WTC11 (cell line): ENCODE measurements at places on chromosomes 11 and 22.
A peak's percentile ranks its signal among the peaks of the same experiment; 100 is the strongest.

DNA sequence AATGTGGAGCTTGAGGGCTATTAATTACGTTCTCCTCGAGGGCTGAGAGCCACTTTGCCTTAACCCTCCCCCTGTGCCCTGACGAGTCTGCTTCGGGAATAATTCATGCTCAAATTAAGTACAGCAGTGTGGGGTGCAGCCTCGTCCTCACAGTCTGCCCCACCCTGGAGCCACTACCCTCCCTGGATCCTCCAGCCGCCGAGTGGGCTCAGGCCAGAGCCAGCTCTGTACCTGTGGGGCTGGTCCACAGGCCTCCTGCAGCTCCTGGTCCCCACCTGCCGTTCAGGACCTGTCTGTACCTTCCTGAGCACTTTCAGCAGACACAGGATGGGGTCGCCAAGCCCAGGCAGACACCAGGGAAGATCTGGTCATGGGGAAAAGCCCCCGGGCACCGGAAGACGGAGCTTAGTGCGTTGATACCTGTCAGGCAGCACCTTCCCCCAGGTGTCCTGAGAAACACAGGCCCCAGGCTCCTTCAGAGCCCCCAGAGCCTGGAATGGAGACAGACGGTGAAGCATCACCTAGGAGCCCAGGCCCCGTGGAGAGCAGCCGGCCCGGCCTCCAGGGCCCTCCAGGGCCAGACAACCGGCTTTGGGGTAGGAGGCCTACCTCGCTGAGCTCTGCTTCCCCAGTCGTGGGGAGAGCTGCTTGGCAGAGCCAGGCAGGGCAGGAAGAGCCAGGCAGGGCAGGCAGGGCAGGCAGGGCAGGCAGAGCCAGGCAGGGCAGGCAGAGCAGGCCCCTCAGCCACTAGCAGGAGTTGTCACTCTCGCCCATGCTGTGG is 9.7 kb downstream of the TSPAN32 start:
- DNase-seq, result no peak

DNA sequence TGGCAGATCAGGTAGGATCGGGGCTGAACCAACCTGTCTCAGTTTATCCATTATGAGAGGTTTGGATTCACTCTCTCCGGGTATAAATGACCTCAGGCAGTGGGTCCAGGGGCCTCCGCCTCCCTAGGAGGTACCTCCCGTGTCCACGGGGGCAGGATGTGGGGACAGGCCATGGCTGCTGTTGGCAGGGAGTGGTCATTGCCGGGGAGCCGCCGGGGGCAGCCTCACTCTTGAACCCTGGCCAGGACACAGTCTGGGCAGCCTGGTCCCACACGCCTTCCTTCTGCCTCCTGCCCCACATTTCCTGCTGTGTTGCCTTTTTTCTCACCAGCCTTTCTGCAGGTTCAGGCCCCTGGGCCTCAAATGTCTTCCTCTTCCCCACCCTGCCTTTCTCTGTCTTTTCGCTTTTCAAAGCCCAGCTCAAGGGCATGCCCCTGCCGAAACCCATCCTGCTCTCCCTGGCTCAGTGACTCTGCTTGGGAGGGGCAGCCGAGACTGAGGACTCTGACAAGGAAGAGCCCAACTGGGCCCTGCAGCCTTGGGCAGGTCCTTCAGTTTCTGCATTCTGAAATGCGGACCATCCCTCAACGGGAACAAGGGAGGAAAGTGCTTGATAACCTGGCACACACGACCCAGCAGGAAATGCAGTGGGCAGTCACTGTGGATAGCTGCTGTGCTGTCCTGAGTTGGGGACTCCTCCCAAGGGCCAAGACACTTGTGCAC is 31.1 kb downstream of the ZC3H7B start:
- DNase-seq, result no peak

GRCh38 chr11:103696123-103696522 is 340.3 kb upstream of the DDI1 start:
- no peak for DNase-seq

GRCh38 chr22:47647181-47647580 is 884.7 kb downstream of the TBC1D22A start:
- no peak for DNase-seq

- DNase-seq, result peak; percentile 23
Measured at GRCh38 chr22:49616356-49617231, 211.1 kb downstream of the BRD1 start.

GRCh38 chr11:94728966-94729751 is 39.0 kb upstream of the AMOTL1 start:
- no peak for DNase-seq

- no peak for DNase-seq
Measured at GRCh38 chr22:36077271-36077670, 48.6 kb upstream of the RBFOX2 start.

GRCh38 chr22:22961574-22961973 is 74.0 kb downstream of the IGLL5 start:
- no peak for DNase-seq

GRCh38 chr11:44983786-44984185 is 33.1 kb upstream of the TP53I11 start:
- DNase-seq, result no peak

DNA sequence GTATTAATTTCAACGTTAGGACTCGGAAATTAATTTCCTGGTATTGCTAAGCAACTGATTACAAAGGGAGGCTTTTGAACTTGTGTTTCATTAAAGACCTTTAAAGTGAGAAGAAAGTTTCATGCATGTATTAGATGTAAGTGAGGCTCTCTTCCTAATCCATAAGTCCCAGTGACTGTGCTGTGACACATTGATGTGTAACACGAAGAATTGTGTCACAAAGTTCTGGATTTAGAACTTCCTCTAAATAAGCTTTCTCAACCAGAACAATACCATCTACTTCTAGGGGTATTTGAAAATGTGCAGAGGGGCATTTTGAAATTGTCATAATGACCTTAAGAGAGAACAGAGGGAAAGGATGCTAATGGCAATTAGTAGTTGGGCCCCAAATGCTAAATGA is 14.4 kb downstream of the DCUN1D5 start:
- no peak for DNase-seq

DNA sequence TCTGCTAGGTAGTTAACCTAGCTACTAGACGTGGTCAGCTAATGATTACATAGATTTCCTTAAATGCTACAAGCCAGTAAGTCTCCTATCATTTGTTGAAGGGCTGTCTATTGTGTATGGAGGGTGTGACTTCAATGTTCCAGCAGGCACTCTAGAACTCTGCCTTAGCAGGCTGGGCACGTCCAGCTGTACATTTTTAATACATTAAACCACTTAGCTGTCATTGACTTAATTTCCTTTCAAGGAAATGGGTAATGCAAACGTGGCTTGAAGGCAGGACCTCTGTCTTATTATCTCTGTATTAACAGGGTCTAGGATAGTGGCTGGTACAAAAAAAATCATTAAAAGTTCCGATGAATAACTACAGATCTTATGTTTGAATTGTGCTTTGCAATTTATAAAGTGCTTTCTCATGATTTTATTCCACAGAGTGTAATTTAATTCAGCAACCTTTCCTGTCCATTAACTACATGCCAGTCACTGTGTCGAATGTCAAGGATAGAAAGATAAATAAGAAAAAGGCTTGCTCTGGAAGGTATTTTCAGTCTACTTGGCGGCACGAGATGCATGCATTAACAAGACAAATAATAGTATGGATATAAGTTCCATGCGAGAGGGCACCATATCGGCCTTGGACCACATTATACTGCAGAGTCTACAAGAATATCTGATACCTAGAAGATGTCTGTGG is 60.3 kb downstream of the APOL3 start:
- DNase-seq, result no peak

GRCh38 chr11:63814383-63814736 is 1.1 kb downstream of the SPINDOC start:
- no peak for DNase-seq

GRCh38 chr11:112499153-112499880 is 238.7 kb upstream of the PLET1 start:
- peak; percentile 34 for DNase-seq

DNA sequence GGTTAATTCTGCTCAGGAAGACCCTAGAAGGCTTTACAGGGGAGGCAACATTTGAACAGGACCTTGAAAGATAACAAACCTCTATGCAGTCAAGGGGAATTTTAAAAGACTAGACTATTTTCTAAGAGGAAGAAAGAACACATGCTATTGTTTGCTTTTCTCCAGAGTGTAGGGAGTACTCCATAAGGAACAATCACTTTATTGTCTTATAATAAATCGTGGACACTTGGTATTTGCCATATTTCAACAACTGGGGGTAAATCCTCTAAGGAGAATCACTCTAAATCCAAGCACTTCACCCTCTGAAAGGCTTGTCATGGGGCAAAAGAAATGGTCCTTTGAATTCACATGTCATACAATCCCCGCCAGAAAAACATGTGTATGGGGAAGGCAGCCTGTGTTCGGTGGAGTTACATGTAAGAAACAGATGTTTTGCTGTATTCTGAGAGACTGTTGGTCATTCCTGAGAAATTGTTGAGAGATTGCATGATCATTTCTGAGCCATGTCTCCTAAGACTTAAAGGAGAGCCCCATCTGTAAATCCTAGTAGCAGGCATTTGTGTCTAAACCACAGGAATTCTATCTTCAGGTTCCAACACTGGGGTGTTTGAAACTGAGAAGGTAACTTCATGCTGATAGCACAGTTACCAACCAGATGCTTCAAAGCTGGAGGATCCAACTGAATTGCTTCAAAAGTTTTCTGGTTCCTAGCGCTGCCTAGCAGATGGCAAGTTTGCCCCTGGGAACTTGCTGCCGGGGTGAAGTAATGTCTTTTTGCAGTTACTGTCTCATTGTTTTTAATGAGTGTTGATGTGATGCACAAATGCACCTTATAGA is 66.8 kb downstream of the FZD4 start:
- no peak for DNase-seq

- no peak for DNase-seq
Measured at GRCh38 chr11:46017341-46017740, 94.9 kb downstream of the LARGE2 start.

DNA sequence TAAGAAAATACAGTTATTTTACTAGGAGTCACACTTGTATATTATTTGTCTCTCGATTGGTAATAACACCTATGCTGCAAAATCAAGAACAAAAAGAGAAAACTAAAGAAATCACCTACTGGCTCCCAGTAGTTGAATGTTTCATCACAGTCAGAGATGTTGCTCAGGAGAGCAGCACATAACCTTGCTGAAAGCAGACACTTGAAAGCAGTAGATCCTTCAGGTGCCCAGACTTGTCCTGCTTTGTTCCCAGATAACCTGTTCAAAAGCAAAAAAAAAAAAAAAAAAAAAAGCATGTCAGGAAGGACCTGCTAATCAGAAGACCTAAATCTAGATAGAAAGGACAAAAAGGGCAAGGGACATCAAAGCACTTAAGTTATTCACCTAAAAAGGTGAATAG is 1.3 kb downstream of the ALG9 start:
- DNase-seq, result no peak

GRCh38 chr11:69414773-69415187 is 66.7 kb upstream of the LINC01488 start:
- DNase-seq, result no peak

DNA sequence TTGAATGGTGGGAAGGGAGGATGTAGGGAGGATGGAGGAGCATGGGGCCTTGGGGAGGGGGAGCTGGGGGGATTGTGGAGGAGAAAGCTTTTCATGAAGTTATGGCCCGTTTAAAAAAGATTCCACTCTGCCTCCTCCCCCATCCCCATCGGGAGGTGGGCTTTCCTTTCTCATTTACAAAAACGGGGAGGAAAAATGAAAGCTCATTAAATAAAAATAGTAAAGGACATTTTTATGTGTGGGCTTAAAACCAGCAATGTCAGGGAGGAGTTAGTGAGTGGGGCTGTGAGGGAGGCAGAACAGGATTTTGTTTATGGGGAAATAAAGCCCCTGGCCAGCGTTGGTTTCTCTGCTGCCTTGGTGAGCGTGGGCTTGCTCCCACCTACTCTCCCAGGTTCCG is 83.2 kb downstream of the ZBTB16 start:
- DNase-seq, result no peak

DNA sequence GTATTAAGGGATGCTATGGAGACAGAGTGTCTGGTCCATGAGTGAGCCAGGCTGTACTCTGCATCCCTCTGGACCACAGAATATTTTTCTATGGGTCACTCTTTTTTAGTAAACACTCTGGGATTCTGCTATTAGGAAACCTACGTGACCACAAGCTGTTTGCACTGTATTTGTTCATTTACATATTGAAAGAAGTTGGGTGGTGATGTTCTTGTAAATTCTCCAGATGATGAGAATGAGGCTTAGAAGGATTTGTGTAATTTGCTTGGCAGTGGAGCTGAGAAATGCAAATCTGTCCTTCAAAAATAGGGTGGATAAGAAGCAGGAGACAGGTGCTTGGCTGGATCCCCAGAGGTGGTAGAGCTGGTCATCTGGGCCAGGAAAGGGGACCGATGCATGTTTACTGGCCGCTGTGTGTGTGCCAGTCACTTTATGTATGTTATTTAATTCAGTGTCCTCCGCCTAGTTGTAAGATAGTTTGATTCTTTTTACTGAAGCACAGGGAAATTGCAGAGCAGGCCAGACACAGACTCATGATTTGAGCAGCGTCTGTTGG is 63.7 kb upstream of the HEPHL1 start:
- DNase-seq, result no peak

DNA sequence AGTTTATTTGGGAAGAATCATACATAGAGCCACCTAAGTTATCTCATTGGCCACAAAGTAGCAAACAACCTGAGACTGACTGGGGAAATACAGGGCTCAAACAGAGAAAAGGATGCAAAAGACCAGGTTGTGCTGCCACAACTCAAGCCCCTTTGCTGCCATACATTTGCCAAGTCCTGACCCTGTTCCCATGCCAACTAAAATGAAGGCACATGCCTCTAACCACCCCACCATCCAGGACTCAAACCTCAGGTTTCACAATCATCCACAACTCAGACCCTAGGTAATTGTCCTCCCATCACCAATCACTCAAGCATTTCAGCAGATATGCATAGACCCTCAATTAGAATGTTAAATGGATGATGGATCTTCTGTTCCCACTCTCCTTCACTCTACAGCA is 1.4 kb upstream of the MS4A1 start:
- DNase-seq, result no peak

DNA sequence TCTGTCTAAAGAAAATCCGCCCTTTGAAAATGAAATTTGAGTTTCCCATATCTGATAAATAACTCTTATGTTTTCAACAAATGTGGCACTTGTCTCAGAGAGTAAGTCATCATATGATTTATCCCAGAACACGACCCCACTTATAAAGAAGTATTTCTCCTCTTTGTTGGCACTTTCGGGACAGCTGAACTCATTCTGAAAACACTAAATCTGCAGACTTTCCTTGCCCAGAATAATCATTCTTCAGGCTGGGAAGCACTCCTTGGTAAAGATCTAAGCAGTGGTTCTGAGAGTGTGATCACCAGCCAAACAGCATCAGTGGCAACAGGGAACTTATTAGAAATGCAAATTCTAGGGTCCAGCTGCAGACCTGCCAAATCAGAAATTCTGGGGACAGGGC is 532.2 kb upstream of the API5 start:
- no peak for DNase-seq

DNA sequence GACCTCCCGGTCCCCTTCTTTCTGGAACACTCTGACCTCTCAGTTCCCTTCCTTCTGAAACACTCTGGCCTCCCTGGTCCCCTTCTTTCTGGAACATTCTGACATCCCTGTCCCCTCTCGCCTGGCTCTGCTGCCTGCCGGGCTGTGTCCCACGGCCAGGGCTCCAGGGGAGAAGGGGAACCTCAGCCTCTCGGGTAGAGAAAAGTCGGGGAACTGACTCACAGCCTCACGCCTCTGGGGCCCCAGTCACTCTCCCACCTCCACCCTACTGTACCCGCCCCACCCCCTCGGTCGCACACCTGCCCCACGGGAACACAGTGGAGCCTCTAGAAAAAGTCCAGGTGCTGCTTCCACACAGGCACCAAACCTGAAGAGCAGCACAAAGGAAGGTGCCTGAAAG is 93.3 kb downstream of the BRD1 start:
- DNase-seq, result no peak
